ENCODE measurements at places on chromosomes 1 and 21.

DNA sequence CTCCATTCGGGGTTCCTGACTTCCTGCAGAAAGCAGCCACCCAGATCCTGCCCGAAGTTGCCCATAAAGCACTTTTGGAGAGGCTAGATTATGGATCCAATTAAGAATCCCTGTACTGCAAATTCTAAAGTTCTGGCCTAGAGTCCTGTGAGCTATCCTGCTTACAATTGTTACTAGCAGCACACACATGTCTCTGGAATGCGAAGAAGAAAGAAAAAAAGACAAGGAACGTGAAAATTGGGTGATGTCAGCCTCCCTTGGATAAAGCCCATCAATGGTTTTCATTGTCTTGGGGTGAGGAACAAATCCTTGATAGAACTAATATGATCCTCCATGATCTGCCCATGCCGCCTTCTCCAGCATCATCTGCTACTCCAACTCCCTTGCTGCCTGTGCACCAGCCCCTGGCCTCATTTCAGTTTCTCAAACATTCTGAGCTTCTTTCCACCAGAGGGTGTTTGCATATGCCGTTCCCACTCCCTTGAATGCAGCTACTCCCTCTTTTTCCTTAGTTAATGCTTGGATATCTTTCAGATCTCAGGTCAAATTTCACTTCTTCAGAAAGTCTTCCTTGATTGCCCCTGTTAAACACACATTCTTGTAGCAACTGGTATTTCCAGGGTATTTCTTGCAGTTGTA, 94.0 kb downstream of the ST6GALNAC5 start:
- DNase-seq = no peak

GRCh38 chr1:13794231-13795187, 94.5 kb downstream of the PRDM2 start:
- no peak for DNase-seq

- DNase-seq = no peak
These were observed 317.7 kb upstream of the ESRRG start for GRCh38 chr1:217040711-217041455.

DNA sequence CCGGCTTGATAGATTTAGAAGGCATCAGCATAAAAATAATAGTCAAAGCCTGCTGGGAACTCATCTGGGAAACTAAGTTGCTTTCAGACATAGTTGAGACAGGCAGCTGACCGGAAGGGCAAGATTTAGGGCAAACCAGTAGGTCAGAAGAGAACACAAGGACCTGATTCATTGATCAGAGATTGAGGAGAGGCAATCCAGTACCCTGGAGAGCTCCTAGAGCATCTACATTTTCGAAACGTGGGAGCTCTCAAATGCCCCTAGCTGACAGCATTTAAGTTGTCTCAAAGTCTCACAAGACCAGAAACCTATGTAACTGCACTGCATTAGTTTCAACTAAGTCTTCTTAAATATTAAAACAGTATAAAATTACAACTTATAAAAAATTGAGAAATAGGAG, 22.9 kb upstream of the MTF2 start:
- no peak for DNase-seq

GRCh38 chr1:61207416-61207815, 125.1 kb downstream of the NFIA start:
- no peak for DNase-seq

- DNase-seq = no peak
These were observed 1.9 kb downstream of the GALE start for GRCh38 chr1:23798662-23799142.

DNA sequence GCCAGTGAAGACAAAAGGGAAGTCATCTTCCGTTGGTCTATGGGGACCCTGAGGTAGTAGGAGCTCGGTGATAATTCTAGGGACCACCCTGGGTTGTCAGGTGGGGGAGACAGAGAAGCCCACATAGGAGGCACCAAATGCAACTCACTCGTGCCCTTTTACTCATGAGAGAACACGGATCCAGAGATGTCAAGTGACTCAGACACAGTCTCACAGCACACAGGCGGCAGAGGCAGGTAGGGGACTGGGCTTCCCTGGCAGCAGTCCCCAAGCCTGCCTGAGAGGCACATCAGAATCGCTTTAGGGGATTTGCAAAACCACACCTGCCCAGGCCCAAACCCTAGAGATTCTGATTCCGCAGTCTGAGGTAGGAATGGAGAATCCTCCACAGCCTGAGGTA, 31.3 kb upstream of the RUNX3 start:
- no peak for DNase-seq

DNA sequence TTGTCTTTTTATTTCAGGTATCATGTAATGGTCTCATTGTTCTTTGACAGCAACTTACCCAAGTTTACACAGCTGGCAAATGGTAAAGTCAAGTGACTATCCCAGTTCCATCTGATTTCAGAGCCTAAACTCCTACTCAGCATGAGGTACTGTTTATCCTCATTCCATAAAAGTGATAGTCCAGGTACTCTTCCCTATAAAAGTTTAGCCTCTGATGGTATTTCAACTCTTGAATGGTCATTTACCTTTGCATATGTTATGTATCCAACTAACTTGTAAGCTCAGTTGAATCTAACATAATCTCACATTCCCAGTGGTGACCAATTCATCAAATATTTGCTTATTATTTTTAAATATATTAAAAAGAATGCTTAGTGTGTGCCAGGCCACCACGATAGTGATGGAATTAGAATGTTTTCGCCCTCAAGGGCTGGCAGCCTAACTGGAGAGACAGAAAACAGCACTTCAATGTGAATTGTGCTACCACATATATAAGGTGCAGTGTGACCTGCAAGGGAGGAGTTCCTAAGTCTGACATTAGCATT, 307.1 kb downstream of the CTH start:
- DNase-seq = no peak

GRCh38 chr1:205318231-205318991, 3.1 kb downstream of the NUAK2 start:
- no peak for DNase-seq

GRCh38 chr1:170604065-170604464, 59.9 kb upstream of the PRRX1 start:
- DNase-seq = no peak

DNA sequence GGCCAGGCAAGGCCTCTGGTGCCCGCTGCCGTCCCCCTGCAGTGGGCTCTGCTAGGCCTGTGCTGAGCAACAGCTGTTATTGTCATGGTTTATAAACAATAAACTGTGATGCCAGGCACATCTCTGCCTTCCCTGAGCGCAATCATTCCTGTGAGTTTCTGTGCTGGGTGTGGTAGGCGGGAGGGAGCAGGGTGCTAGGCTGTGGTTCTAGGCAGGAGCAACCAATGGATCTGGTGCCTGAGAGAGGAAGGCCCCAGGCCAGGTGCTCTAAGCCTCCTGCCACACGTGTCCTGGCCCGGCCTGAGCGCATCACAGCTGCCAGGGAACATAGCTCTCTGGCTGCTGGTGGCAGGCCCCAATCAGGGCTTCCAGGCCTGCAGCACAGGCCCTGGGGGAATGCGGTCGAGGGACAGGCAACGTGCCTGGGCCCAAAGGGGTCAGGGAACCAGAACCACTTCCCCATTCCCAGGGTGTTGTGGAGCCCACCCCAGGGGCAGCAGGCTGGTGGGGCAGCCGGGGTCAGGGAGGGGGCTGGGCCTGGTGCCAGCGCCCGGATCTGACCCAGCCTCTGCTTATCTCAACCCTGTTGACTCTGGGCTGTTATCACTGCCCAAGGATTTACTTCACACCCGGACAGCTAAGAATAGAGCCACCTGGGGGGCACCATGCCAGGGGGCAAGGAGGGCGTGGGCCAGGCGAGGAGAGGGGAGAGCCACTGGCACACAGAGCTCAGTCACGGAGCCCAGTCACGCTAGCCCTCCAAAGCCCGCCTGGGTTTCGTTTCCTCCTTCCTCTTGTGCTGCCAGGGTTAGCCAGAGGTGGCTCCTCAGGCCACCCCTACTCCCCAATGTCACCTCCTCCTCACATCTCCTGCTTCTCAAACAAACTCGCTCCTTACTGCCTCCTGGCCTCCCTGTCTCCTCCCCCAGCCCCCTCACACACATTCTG, 11.5 kb downstream of the TRIM46 start:
- no peak for DNase-seq

DNA sequence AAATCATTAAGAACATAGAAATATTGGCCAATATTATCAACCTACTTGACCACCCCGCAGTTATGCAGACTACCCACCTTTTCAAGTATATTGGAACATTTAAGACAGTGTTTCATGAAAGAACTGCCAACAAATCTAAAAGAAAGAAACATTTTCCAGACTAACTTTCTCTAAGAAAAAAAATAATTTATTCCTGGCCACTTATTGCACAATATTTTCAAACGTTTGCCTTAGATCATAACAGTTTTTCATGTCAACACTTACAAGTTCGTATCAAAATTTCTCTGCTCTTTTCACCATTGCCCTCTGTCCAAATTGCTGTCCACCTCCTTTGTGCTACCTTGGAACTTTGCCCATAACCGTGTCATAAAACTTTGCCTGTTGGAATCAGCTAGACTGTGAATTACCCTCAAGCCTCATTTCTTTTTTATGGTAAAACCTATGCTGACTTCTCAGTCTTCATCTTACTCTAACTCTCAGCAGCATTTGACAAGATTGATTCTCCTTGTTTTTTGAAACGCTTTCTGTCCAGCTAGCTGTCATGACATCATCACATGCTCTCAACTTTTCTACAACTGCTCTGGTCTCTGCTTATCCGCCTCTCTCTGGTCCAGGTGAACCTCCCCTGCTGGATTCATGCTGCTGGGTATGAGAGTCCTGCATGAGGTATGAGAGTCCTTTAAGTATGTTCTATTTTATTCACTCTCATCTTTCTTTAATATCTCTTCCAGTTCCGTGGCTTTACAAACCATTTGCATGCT, 92.8 kb upstream of the CHRM3 start:
- DNase-seq = no peak

DNA sequence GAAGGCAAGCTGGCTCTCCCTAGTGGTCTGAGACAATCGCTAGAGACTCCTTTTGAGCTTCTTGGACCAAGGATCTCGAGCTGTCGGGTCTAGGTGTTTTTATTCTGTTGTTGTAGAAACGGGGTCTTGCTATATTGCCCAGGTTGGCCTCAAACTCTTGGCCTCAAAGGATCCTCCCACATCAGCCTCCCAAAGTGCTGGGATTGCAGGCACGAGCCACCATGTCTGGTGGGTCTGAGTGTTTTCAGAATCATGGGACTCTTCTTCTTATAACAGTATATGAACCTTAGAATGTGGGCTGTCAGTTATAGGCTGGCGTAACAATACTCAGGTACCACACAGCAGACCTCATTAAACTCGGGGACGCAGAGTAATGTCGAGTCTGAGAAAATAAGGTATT, 33.1 kb downstream of the DNAJC11 start:
- no peak for DNase-seq

GRCh38 chr1:78840453-78841271, 165.9 kb downstream of the ADGRL4 start:
- no peak for DNase-seq

GRCh38 chr1:59223198-59223597, 73.7 kb upstream of the FGGY start:
- no peak for DNase-seq

- DNase-seq = no peak
These were observed 14.3 kb downstream of the DMRTB1 start for GRCh38 chr1:53473463-53473862.

GRCh38 chr1:17188889-17189631, 15.9 kb upstream of the PADI1 start:
- no peak for DNase-seq

- DNase-seq = no peak
These were observed 8.1 kb downstream of the RHOU start for GRCh38 chr1:228743405-228743804.

DNA sequence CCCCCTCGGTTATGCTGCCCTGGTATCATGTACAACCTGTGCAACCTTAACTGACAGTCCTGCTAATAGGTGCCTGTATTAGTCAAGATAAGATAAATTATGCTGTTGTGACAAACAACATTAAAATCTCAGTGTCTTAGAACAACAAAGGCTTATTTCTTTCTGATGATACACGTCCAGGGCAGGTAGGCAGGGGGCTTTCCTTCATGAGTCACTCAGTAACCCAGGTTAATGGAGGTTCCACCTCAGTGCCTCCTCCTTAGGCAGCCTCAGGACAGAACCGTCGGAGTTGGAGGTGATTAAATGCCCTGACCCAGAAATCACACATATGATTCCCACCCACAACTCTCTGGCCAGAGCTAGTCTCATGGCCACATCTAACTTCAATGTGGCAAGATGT, 94.6 kb upstream of the CASZ1 start:
- DNase-seq = no peak

GRCh38 chr1:2376261-2376741, 15.1 kb downstream of the MORN1 start:
- no peak for DNase-seq

DNA sequence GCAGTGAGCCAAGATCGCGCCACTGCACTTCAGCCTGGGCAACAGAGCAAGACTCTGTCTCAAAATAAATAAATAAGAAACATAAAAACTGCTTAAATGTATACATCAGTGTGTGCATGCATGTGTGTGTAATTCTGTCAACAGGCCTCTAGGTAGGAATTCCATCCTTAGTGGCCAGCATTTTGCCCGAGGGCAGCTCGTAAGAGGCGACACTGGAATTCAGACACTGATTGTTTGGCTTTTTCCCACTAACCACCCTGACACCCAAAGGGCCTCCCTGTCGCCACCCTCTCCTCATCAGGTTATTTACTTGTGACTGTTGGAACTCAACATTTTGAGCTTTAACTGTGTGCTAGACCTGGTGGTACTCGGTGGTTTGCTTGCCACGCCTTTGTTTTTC, 64.0 kb upstream of the KIF1B start:
- DNase-seq = no peak

- DNase-seq = no peak
These were observed 18.8 kb downstream of the KIF21B start for GRCh38 chr1:201004732-201005131.

- DNase-seq = no peak
These were observed 243.0 kb upstream of the MAP1LC3C start for GRCh38 chr1:242241936-242242335.

GRCh38 chr1:241640149-241640866, at the start of the genes CHML and OPN3:
CHML (minus strand) TSS chr1:241640369; CDS start chr1:241635766, 4,603 bp downstream.
OPN3 (minus strand) TSS chr1:241640369; CDS start chr1:241640254, 115 bp downstream.
- peak; percentile 86 for DNase-seq

- DNase-seq = no peak
These were observed 29.2 kb upstream of the PDE9A start for GRCh38 chr21:42624095-42624790.
